Osteoblast (primary cell): ENCODE measurements at places on chromosomes 2 and 18. TPM values are rescaled to one million over a fixed set of nuclear protein-coding genes. Genes with fewer than 3 reads are reported as not detected.
A peak's percentile ranks its signal among the peaks of the same experiment; 100 is the strongest.

DNA sequence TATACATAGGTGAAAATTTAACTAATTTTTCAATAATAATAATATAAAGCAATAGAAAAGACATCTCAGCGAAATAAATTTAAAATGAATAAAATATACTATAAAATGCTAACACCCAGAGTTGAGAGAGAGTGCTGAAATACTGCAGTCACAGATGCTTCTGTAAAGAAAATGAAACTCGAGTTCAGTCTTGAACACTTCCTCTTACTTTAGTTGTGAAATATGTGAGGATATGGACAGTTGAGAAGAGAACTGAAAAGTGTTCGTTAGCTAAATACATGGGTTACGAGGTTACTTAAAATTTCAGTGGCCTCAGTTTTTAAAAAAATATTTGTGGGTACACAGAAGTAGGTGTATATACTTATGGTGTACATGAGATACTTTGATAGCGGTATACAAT is 106.8 kb downstream of the DNAH7 start:
- no peaks in the 10 kb centered on the region for H3K27me3 ChIP-seq
- H3K36me3 ChIP-seq = no peaks in the 10 kb centered on the region
- no peak overlapping the region for H3K4me3 ChIP-seq
- no peak for DNase-seq

DNA sequence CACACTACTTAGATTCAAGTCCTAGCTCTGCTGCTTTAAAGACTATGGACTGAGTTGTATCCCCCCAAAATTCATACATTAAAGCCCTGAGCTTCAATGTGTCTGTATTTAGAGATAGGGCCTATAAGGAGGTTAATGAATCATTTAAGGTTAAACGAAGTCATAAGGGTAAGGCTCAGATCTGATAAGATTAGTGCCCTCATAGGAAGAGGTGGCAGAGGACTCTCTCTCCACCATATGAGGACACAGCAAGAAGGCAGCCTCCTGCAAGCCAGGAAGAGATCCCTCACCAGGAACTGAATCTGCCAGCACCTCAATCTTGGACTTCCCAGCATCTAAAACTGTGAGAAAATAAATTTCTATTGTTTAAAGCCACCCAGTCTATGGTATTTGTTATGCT is 3.1 kb upstream of the CYTIP start:
- no peaks in the 10 kb centered on the region for H3K36me3 ChIP-seq
- no peaks in the 10 kb centered on the region for H3K4me1 ChIP-seq
- no peak overlapping the region for H3K27ac ChIP-seq
- H3K4me3 ChIP-seq = no peak overlapping the region
- DNase-seq = no peak

The MGAT4A gene
- total RNA-seq = under 0.01 and 0.36 TPM in 2 replicates

GRCh38 chr2:137179542-137179941 is 414.2 kb downstream of the THSD7B start:
- DNase-seq = no peak
- H3K36me3 ChIP-seq = no peaks in the 10 kb centered on the region
- peak overlapping the region; percentile 45 for H3K27ac ChIP-seq
- no peak overlapping the region for H3K4me3 ChIP-seq
- no peaks in the 10 kb centered on the region for H3K27me3 ChIP-seq

The MERTK gene
- 0.59 and 0.72 TPM in 2 replicates for total RNA-seq

The PIKFYVE gene
- total RNA-seq = 52.7 and 57.9 TPM in 2 replicates

DNA sequence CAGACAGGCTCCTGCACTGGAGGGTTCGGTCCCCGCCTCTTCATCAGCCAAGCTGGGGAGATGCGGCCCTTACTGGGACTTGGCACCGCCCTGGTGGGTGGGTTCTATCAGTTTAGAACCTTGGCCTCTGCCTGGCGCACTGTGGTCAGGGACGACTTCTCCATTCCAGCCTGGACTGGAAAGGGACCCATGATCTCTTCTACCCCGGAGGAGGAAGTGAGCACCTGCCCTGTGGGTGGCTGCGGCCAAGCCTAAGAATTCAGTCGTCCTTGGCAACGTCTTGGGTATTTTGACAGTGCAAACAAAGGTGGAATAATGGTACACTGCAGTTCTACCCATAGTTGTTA is 106.9 kb upstream of the CD302 start:
- no peak overlapping the region for H3K27ac ChIP-seq
- H3K4me3 ChIP-seq = peak overlapping the region; percentile 74

The BIN1 gene
- 83.7 and 85.4 TPM in 2 replicates for total RNA-seq
